ENCODE measurements at places on chromosomes 5 and 9. TPM values are rescaled to one million over a fixed set of nuclear protein-coding genes. Genes with fewer than 3 reads are reported as not detected.

The TAL2 gene
- 0.12 TPM for total RNA-seq

The THG1L gene
- 26.6 TPM for total RNA-seq

The PTGES gene
- total RNA-seq = 187 TPM

The SPINK13 gene
- total RNA-seq = 0.38 TPM

The UBAP1 gene
- total RNA-seq = 53.5 TPM

The GEMIN5 gene
- total RNA-seq = 20.2 TPM

The PITX1 gene
- total RNA-seq = 30.9 TPM
